ENCODE measurements at places on chromosomes 1 and 21.

GRCh38 chr1:7458946-7459345 is 312.1 kb upstream of the VAMP3 start:
- no peak for DNase-seq

GRCh38 chr1:91567583-91567982 is 66.9 kb downstream of the CDC7 start:
- no peak for DNase-seq

DNA sequence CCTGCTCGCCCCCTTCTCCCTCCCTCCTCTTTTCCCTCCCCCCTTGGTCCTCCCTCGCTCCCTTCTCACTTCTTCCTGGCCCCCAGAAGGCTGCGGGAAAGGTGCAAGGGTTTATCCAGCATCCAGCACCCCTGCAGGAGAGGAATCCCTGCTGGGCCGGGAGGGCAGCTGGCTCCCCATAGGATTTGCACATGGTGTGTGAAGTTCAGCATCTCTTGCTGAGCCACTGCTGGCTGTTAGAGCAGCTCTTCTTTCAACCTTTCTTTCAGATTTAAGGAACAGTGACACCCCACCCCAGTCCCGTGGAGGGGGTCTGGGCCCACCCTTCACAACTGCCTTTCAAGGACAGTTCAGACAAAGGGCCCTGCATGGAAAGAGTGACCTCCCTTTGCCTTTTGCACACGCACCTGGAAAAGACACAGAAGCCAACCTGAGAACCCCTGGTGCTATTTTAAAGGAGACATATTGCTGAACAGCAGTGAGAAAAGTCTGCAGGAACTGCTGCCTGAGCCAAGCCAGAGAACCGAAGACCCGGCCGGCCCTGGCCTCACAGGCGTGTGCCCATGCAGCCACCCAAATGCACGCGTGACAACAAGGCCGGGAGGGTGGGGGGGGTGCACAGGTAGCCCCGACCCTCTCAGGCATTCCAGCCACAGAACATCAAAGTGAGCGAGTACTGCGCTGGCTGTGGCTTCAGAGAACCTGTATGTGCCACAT is 66.6 kb downstream of the SLC37A1 start:
- no peak for DNase-seq

- DNase-seq = no peak
Measured at GRCh38 chr1:186681801-186682200, 1.6 kb upstream of the PTGS2 start.

- DNase-seq = no peak
Measured at GRCh38 chr1:95021805-95022643, 50.7 kb downstream of the ALG14 start.
